ENCODE measurements at places on chromosomes 2 and 18.

- no peak for DNase-seq
These were observed 17.2 kb upstream of the SFXN5 start for GRCh38 chr2:73088703-73089102.

DNA sequence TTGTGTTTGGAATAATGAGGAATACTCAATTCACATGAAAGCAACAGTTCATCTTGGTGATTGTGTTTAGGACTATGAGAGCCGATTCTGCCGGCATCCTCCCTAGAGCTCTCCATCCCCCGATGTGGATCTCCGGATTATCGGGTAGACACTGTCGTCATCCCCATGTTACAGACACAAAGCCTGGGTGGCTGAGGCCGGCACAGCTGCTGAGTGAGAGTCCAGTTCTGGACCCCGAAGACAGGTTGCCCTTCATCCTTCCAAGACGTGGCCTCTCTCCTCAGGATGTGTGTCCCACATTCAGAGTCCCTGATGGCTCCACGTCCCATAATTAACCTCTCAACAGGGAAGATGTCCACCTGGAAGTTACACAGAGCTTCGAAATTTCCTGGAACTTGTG, 129.3 kb downstream of the HDAC4 start:
- DNase-seq, result no peak

- DNase-seq, result peak; percentile 61
These were observed 21.4 kb downstream of the CHMP1B start for GRCh38 chr18:11872479-11873136.

- DNase-seq, result no peak
These were observed 59.1 kb downstream of the ACOXL start for GRCh38 chr2:110791435-110791834.

DNA sequence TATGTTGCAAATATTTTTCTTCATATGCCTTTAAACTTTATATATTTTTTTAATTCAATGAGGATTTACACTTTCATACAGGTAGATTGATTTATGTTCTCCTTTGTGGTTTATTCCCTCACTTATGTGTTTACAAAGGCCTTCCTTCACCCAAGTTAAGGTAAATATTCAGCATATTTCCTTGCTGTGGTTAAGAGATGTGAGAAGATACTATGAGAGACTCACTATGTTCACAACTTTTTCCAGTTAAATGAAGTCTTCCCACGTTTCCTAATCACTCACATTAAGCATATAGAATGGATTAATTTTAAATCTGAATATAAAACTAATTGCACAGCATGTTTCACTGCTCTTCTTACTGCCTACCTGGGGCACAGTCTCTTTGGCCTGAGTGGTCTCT, 597 bp downstream of the PECR start:
- DNase-seq, result no peak

GRCh38 chr2:216758256-216759155, 63.2 kb upstream of the IGFBP5 start:
- DNase-seq, result no peak

DNA sequence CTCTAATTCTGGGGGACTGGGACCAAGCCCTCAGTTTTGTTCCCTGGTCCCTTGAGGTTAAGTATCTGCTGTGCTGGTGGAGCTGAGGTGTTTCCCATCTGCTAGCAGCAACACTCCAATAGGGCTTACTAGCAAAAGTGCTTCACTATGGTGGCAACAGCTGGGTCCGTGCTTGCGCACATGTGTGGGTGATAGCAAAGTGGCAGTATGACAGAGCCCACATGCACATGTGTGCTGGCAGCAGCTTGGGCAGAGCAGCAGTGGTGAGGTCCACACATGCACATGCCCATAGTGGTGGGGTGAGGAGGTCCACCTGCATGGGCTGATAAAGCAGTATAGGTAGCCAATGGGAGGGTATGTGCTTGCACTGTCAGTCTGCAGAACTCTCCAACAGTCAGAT, 1723.7 kb downstream of the SUCLG1 start:
- DNase-seq, result no peak

- DNase-seq, result no peak
These were observed 45.6 kb downstream of the RAB27B start for GRCh38 chr18:54873884-54874255.

- DNase-seq, result no peak
These were observed 7.2 kb downstream of the STK36 start for GRCh38 chr2:218679119-218679518.

DNA sequence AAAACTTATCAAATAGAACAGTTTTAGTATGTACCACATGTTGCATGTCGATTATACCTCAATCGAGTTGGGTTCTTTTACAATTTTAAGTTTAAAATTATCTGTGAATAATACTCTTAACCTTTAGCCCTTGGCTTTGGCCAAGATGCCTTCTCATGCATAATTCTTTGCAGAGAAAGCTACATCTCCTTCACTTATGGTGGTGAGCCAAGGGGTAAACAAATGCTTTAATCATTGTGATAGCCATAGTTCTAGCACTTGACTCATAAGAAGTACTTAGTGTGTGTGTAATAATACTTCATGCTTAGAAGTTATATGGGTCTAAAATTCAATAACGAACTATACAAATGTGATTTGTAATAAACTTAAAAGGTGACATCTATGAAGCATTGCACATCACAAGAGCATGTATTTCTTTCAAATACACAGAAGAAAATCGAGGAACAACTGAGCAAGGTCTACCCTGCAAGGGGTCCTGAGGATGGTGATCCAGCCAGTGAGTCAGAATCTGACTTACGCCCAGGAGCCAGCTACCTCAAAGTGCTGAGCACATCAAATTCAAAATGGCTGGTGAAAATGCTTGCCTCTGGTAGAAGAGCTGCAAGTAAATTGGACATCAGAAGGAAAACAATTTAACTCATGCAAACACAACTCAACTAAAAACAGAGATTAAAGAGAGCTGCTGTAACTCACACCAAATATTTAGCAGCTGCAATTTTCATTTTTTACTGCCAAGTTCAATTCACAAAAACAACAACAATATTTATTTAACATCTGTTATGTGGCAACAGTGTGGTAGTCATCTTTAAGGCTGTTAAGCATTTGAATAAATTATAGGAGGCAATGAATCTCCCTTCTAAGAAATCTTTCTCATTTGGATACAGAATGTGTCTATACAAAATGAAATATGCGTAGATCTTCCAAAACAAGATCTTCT, 23.8 kb upstream of the TTC39C start:
- no peak for DNase-seq

DNA sequence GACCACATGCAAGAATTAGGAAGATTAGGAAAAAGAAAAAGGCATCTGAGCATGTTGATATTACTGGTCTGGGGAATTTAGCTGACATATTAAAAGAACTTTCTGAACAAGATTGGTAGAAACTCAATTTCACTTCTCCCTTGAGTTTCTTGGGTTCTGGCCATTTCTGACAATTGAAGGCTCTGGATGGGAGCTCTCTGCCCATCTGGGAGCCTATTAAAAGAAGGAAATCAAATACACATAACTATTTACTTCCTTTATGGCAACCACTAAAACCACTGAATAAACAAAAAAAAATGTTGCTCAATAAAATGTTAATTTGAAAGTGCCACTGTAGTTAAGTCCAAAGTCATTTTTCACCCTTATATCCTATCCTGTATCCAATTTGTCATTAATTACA, 216.8 kb upstream of the HNMT start:
- DNase-seq, result no peak

DNA sequence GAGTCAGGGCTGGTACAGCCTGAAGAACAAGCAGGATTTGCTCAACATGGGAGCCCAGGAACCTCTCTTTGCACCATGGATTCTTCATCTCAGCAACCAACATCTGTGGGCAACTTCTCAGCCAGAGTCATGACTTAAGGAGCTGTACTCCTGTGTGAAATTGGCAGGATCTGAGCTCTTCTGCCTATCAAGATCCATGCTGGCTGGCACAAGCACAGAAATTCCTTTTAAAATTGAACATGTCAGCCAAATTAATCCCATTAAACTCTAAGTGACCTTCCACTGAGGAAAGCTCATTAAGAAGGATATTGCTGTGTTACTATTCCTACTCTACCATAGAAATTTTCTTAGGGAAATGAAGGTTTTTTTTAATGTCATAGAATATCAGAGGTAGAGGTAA, 110.5 kb upstream of the SCG2 start:
- no peak for DNase-seq

DNA sequence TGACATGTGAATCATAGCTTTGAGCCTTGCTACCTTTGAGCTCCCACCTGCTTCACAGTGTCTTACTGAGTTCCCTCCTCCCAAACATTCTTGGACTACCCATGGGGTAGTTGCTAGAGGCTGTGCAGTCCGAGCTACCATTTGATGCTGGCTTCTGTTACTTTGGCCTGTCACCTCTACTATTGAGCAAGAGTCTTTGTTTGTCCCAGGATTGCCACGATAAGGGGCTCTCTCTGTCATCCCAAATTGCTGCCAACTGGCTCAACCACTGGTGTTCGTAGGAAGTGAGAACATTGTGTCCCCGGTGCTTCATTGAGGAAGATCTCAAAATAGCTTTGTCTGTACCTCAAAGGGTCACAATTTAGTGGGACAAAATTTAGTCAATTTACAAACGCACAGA, 59.1 kb upstream of the PAX8 start:
- DNase-seq, result peak; percentile 6

GRCh38 chr2:135948642-135949355, 36.6 kb downstream of the DARS1 start:
- DNase-seq, result peak; percentile 38

- no peak for DNase-seq
These were observed 1659.8 kb upstream of the CELF4 start for GRCh38 chr18:39225373-39225772.

GRCh38 chr18:27579364-27579763, 394.3 kb upstream of the CHST9 start:
- no peak for DNase-seq

- no peak for DNase-seq
These were observed 25.8 kb upstream of the SOS1 start for GRCh38 chr2:39146630-39147029.

DNA sequence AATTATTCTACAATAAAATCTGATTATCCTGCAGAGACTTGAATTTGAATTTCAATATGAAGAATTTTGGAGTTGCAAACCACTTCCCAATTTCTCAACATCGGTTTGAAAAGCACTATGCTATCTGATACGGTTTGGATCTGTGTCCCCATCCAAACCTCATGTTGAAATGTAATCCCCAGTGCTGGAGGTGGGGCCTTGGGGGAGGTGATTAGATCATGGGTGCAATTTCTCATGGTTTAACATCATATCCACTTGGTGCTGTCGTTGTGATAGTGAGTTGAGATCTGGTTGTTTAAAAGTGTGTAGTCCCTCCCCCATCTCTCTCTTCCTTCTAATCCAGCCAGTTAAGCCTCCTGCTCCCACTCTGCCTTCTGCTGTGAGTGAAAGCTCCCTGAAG, 205.7 kb downstream of the NBAS start:
- DNase-seq, result no peak

DNA sequence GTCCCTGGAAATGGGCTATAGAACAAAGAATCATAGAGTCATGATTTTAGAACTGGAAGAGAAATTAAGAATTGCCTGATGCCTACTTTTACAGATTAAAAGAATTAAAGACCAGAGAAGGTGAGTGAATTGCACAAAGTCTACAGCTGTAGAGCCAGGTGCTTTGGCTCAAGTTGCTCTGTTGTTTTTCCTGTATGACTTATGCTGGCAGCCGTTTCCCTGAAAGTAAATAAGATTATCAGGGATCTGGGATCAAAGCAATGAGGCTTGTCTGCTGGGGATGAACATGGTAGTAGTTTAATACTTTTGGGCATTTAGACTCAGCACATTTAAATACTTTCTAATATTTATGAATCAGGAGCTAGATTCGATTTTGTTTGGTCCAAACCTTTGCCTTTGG, 166.9 kb downstream of the PRPF40A start:
- no peak for DNase-seq

DNA sequence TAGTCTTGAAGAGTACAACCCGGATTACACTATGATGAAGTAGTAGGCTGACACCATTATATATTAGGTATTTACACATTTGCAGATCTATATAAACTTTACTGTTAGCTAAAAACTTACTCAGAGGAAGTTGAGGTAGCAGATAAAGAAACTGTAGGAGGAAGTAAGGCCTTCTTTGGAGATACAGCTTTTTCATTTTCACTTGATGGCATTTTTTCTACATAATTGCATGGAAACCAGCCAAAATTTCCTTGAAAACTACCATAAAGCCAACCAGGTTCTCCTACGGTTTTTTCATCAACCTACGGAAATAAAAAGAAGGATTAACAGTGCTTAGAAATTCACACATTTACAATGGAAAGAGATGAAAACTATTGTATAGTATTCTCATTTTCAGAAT, 86.6 kb downstream of the FAM228A start:
- no peak for DNase-seq
